Hematopoietic multipotent progenitor cell (in vitro differentiated cells): ENCODE measurements at places on chromosomes 5 and 9. TPM values are rescaled to one million over a fixed set of nuclear protein-coding genes. Genes with fewer than 3 reads are reported as not detected.

NDOR1 gene
- total RNA-seq: 10.2 TPM

GLDC gene
- total RNA-seq: 0.27 TPM

GARIN3 gene
- total RNA-seq: not detected

GRCh38 chr5:55364537-55365055 lies 56.8 kb downstream of the MTREX start:
- DNase-seq: no peak

- DNase-seq: no peak
These were observed 1.0 kb downstream of the NAIF1 start for GRCh38 chr9:128065907-128066712.

DNA sequence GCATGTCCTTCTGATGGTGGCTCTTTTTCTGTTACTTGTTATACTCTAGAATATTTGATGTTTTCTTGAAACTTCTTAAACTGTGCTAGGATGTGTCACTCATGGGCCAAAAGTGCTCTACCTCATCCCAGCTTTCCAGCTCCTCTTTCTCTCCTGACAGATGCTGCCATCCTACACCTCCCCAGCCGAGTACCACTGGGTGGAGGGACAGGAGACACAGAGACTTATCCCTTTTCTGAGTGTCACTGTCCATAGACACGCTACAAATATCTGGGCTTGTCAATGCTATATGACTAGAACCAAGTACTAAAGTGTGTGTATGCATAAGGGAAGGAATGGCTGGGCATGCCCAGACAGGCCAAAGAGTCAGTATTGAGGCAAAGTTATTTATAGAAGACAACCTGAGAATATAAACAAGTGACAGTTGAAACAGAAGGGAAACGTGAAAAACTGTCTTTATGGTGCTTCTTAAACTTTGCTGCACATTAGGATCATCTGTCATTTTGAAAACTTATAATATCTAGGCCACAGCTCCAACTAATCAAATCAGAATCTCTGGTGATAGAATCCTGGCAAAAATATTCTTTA lies 188.0 kb downstream of the CARTPT start:
- DNase-seq: no peak

DNA sequence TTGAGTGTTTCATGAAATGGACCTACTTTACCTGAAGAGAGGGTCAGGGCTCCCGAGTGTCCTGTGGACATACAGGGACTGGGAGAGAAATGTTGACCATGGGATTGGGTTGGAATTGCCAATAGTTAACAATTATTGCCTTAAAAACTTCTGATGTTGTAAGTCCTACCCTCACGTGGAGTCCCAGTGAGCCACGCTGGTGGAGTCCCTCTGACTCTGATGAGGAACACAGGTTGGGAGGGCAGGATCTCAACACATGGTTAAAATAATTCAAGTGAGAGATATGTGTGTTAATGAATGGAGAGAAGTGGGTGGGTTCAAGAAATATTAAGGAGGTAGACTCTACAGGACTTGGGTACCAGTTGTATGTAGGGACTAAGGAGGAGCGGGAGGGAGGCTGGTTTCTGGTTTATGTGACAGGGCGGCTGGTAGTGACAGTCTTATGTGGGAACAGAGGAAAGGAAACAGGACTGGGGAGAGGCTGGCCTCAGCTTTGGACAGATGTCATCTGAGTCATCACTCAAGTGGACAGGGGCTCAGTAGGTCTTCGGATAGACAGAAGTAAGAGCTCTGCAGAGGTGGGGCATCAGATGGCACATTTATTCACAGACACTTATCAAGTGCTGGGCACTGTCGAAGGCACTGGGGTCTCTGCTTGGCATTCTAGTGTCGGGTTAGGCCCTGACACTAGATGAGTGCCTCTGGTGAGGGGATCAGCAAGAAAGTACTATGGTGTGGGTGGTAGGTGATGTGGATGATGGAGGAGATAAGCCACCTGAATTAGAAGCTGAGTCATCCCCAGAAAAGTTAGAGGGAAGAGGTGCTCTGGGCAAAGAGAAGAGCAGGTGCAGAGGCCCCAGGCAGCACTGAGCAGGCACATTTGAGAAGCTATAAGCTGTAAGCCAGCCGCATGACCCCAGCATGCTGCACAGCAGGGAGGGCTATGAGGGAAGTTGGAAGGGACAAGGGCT lies 27.2 kb downstream of the MAML1 start:
- DNase-seq: no peak

- DNase-seq: no peak
These were observed 148.9 kb downstream of the GCNT1 start for GRCh38 chr9:76607730-76608436.

- DNase-seq: no peak
These were observed 26.1 kb upstream of the AOPEP start for GRCh38 chr9:94700445-94700844.
